ENCODE measurements at places on chromosomes 3 and 15.

DNA sequence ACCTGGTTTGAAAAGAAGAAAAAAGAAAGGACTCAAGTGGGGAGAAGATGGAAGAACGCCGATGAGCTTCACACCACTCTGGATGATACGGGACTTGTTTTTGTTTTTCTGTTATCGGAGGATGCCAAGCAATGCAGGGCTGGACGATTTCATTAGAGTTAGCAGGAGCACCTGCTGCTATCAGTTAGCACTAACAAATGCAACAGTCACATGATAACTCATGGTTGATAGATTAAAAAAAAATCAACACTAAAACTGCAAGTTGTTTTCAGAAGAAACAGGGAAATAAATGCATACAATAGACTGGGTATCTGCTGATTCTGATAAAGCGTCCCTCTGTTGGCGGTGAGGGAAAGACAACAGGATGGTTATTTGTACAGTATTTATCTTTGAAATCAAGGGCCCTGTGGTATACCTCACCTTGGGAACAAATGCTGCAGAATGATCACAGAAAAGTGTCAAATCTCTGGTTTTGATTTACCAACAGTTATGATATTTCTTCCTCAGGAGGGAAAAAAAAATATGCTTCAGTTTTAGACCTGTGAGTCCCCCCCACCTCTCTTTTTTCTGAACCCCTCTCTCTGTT lies 575.1 kb downstream of the FOXP1 start:
- DNase-seq = no peak
- no peaks in the 10 kb centered on the region for H3K27me3 ChIP-seq
- peaks cover 11% of the 10 kb centered on the region for H3K4me1 ChIP-seq
- H3K36me3 ChIP-seq = no peaks in the 10 kb centered on the region

DNA sequence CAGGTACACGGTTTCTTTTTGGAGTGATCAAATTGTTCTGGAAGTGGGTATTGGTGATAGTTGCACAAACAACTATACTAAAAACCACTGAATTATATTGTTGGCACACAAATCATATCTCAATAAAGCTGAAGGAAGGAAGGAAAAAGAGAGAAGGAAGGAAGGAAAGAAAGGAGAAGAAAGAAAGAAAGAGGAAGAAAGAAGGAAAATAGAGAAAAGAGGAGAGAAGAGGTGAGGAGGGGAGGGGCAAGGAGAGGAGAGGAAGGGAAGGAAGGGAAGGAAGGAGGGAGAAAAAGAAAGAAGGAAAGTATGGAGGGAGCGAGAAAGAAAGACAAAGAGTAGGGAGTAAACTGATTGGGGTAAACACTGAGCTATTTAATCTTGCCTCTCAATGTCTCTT lies 77.9 kb upstream of the TSC22D2 start:
- H3K36me3 ChIP-seq = no peaks in the 10 kb centered on the region
- H3K4me1 ChIP-seq = peaks cover 3% of the 10 kb centered on the region
- H3K27ac ChIP-seq = no peak overlapping the region
- no peak for DNase-seq
- H3K4me3 ChIP-seq = no peak overlapping the region
- H3K27me3 ChIP-seq = no peaks in the 10 kb centered on the region

- DNase-seq = no peak
- no peaks in the 10 kb centered on the region for H3K36me3 ChIP-seq
- no peak overlapping the region for H3K27ac ChIP-seq
- H3K27me3 ChIP-seq = no peaks in the 10 kb centered on the region
These were observed 11.7 kb upstream of the FSTL1 start for GRCh38 chr3:120462409-120462959.

DNA sequence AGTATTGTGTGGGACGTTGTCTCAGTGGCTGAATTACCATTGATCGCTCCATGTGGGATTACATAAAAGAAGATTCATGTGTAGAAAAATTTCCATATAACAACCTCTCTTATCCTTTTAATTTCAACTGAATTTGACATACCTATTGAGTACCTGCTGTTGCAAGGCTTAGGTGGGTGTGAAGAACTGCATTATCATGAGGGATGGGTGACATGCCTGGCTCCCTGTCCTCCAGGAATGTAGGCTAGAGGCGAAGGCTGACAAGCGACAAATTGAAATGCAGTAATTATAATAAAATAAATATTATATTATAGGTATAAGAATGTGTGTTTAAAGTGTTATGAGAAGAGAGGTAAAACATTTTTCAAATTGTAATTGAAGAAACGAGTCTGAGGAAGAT lies 52.7 kb upstream of the SPESP1 start:
- no peak for DNase-seq
- no peak overlapping the region for H3K27ac ChIP-seq
- no peak overlapping the region for H3K4me3 ChIP-seq
- no peaks in the 10 kb centered on the region for H3K36me3 ChIP-seq

DNA sequence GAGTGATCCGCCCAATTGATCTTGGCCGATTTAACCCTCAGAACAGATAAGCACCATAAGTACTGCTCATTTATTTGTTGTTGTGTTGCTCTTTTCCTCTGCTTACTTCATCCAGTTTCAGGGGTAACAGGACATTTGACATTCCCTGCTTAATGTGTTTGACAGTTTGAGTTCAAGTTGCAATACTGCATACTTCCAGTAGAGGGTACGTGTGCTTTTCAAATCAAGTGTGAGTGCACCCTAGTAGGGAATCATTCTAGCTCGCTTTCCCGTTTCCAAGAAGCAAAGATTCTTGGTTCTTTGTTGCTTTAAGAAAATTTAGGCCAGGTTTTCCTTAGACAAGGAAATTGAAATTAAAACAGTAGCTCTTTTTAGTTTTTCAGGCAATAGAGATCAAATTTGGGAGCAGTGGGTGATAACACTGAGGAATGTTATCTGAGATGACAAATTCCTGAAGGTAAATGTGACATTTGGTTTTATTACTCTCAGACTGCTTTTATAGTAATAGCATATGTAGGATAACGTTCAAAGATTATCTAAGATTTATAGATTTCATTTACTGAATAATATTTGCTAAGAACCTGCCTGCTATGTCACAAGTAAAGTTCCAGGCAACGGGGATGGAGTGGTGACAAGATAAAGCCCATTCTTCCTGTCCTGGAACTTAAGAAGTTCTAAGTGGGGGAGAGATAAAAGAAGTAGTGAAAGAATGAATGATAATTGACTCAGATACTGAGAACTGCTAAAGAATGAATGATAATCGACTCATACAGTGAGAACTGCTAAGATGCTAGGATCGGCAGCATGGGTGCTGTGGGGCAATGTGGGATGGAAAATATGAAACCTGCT lies 73.3 kb downstream of the SYNPR start:
- H3K4me1 ChIP-seq = no peaks in the 10 kb centered on the region
- peak; percentile 67 for DNase-seq
- H3K36me3 ChIP-seq = no peaks in the 10 kb centered on the region
- no peak overlapping the region for H3K4me3 ChIP-seq
- no peak overlapping the region for H3K27ac ChIP-seq

- H3K27ac ChIP-seq = no peak overlapping the region
- H3K4me3 ChIP-seq = no peak overlapping the region
- H3K36me3 ChIP-seq = no peaks in the 10 kb centered on the region
These were observed 186.8 kb downstream of the THSD4 start for GRCh38 chr15:71301958-71302621.

GRCh38 chr3:119240101-119240590 lies 532 bp downstream of the B4GALT4 start:
- no peaks in the 10 kb centered on the region for H3K27me3 ChIP-seq
- DNase-seq = peak; percentile 37
- H3K36me3 ChIP-seq = peaks cover 18% of the 10 kb centered on the region

- no peaks in the 10 kb centered on the region for H3K4me1 ChIP-seq
- no peak overlapping the region for H3K27ac ChIP-seq
- peaks cover 3% of the 10 kb centered on the region for H3K36me3 ChIP-seq
- no peaks in the 10 kb centered on the region for H3K27me3 ChIP-seq
These were observed 5.3 kb downstream of the SIN3A start for GRCh38 chr15:75446151-75446550.

DNA sequence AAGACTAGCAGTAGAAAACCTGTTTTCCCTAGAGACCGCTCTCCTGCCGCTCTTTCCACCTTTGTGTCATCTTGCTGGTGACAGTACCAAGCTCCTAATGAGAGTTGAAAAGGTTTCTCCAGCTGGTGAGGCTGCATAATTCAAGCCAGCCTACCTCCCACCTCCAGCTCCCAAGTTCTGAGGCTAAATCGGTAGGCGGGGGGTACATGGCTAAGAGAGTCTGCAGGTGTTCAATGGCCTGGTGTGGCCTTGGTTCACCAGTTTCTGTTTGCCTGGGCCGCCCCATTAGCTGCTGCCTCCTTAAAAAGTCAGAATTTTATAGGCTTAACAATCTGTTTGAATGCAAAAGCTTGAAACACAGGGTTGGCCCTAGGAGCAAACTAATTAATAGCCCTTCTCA lies 262.8 kb downstream of the SLCO3A1 start:
- no peak overlapping the region for H3K27ac ChIP-seq
- H3K36me3 ChIP-seq = peaks cover 7% of the 10 kb centered on the region
- H3K4me1 ChIP-seq = peaks cover 3% of the 10 kb centered on the region
- DNase-seq = no peak
- no peak overlapping the region for H3K4me3 ChIP-seq
- no peaks in the 10 kb centered on the region for H3K27me3 ChIP-seq

DNA sequence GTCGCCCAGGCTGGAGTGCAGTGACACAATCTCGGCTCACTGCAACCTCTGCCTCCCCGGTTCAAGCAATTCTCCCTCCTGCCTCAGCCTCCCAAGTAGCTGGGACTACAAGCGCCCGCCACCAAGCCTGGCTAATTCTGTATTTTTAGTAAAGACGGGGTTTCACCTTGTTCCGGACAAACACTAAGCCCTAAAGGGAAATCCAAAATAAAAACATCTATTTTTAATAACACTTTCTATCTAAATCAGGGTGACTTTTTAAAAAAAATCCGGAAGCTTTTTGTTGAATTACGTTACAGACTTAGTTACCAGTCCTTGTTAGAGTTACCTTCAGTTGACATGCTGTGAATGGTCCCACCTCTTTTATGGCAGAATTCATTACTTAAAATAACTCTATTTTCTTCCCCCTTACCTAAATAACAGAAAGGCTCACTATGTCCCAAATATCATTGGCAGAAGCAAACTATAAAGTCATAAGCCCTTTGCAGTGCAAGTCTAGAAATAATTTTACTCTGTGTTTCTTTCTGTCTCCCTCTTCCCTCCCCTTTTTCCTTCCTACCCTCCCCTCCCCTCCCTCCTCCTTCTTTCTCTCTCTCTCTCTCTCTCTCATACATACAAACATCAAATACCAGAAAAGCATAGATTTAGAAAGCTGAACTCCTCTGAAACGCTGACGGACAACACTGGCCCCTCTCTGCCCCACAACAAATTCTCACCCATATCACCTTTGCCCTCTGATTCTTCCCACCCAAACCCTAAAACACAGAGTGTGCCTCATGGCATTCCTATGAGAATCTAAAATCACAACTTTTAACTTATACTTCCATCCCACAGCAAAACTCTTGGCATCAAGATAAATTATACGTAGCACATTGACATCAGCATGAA lies 18.3 kb downstream of the THBS1 start:
- no peak overlapping the region for H3K4me3 ChIP-seq
- no peaks in the 10 kb centered on the region for H3K27me3 ChIP-seq
- peaks cover 3% of the 10 kb centered on the region for H3K4me1 ChIP-seq
- no peak overlapping the region for H3K27ac ChIP-seq
- DNase-seq = no peak
- H3K36me3 ChIP-seq = peaks cover 27% of the 10 kb centered on the region

DNA sequence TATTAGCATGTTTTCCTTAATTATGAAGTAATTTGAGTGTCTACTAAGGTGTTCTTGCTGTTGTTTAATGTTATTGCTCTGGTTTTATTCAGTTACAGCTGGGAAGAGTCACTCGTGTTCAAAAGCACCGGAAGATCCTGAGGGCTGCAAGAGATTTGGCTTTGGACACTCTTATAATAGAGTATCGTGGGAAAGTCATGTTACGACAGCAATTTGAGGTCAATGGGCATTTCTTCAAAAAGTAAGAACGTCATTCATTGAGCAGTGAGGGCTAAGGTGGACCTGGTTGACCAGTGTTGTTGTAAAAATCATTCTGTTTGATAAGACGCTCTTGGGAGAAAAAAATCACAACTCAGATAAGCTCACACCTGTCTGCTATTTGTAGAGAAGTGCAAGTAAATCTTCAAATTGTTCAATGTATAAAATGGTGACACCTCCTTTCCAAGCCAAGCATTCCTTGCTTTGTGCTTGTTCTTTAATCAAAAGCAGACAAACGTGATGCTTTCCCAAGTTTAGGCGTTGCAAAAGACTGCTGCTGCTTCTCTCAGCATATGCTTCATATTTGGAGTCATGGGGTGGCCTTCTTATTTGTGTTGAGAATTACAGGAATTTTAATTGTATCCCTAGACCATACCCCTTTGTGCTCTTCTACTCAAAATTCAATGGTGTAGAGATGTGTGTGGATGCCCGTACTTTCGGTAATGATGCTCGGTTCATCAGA lies 44.2 kb downstream of the SETD5 start:
- DNase-seq = no peak
- H3K27ac ChIP-seq = no peak overlapping the region
- peaks cover 86% of the 10 kb centered on the region for H3K36me3 ChIP-seq
- no peak overlapping the region for H3K4me3 ChIP-seq

DNA sequence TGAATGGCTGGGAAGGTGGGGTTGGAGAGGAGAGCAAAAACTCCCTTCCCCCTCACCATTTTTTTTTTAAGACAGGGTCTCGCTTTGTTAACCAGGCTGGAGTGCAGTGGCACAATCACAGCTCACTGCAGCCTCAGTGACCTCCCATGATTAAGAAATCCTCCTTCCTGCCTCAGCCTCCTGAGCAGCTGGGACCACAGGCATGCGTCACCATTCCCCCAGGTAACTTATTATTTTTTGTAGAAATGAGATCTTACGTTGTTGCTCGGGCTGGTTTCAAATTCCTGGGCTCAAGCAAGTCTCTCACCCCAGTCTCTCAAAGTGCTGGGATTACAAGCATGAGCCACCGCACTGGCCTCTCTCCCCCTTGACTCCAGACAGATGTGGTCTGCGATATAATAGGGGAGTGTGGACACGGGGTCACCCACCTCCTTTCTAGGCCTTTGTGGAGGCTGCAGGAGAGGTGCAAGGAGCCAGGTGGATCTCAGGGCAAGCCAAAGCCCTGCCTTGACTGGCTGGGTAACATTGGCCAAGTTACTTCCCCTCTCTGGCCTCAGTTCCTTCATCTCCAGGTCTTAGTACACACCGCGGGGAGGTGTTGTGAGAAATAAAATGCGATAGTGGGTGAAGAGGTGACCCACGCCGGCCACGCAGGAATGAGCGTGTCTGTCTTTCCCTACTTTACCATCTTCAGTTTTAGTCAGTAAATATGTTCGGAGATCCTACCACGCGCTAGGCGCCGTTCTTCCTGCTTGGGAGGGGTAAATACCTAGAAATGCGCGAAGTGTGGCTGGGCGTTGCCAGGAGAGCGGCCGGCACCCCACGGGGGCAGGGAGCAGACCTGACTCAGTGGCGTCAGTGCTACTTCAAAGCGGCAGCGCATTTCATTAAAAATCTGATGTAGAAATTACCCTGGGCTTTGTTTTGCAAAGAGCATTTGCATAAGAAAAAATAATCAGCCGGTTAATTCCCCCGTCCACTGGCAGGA lies 20.2 kb upstream of the CORO2B start:
- no peak for DNase-seq
- no peaks in the 10 kb centered on the region for H3K36me3 ChIP-seq
- H3K27me3 ChIP-seq = peaks cover 9% of the 10 kb centered on the region
- no peaks in the 10 kb centered on the region for H3K4me1 ChIP-seq
- H3K4me3 ChIP-seq = no peak overlapping the region
- H3K27ac ChIP-seq = no peak overlapping the region

GRCh38 chr3:153901152-153901551 lies 220.0 kb upstream of the ARHGEF26 start:
- H3K27ac ChIP-seq = no peak overlapping the region
- H3K27me3 ChIP-seq = no peaks in the 10 kb centered on the region

GRCh38 chr3:192875971-192876565 lies 41.6 kb downstream of the MB21D2 start:
- H3K27me3 ChIP-seq = no peaks in the 10 kb centered on the region
- H3K36me3 ChIP-seq = no peaks in the 10 kb centered on the region
- no peak overlapping the region for H3K27ac ChIP-seq
- no peak for DNase-seq

All from cardiac muscle cell (in vitro differentiated cells and primary cell).